WERI-Rb-1 (cell line): ENCODE measurements at places on chromosomes 4 and X.
A peak's percentile ranks its signal among the peaks of the same experiment; 100 is the strongest.

- DNase-seq = no peak
These were observed 291.8 kb upstream of the HAND2 start for GRCh38 chr4:173821876-173822275.

DNA sequence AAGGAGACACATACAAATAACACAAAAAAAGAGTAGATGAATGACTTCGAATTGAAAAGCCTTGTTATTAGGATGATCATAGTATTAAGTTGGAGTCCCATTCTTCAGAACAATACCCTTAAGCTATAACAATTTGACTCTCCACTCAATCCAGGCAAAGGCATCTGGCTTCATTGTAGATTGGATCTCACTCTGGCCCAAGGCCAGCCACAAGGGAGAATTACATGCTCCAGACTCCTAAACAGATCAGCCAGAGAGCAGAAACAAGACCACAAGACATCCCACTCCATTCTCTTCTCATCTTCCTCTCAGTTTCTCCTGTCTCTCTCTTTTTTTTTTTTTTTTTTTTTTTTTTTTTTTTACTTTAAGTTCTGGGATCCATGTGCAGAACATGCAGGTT, 213.9 kb downstream of the DHX15 start:
- no peak for DNase-seq

GRCh38 chr4:10273030-10273429, 156.4 kb upstream of the WDR1 start:
- no peak for DNase-seq

GRCh38 chr4:2837904-2838496, 5.6 kb upstream of the ADD1 start:
- no peak for DNase-seq

DNA sequence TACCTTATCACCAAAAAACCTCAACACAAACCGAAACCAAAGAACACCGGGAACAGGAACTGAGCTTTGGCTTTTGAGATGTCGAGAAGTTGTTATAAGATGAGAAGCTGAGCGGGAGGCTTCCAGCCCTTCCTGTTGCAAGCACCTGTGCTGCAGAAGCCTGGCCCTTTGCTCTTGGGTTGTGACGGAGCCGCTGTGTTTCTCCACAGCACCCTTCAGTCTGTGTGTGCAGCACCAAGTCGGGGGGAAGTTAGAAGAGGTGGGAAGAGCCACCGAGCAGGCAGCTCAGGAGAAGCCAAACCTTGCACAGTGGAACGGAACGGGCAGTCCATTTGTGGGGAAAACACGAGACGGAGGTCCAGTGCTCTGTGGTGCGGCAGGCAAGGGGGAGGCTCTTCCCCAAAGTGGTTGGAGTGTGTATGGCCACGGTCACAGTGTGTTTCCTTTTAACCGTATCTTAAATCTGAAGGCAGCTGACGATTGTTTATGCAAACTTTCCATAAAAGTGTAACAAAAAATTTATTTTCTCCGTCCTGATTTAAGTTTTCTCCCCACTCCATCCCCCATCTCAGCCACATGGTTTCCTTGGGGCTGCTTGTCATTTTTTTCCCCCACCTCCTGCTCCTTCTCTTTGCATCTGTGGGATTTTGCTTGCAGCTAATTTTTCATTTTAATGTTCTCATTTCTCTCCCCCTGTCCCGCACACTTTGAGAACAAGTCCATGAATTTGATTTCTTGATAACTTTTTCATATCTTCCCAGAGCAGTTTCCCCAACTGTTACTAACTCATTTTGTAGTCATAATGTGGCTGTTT, 123.7 kb downstream of the STOX2 start:
- DNase-seq = no peak

GRCh38 chr4:40178672-40179071, 18.2 kb upstream of the RHOH start:
- no peak for DNase-seq

- DNase-seq = no peak
These were observed 221.2 kb downstream of the MID1 start for GRCh38 chrX:10399043-10399741.

GRCh38 chrX:39760930-39761329, 336.8 kb downstream of the BCOR start:
- DNase-seq = no peak

GRCh38 chr4:168924667-168925066, 85.4 kb downstream of the CBR4 start:
- no peak for DNase-seq

- peak; percentile 75 for DNase-seq
These were observed 1.8 kb upstream of the HSD17B10 start for GRCh38 chrX:53435997-53436396.
